Renal pelvis (tissue), 12 donors: ENCODE measurements at places on chromosomes 11 and 22.

GRCh38 chr11:132028380-132029240, 658.2 kb downstream of the NTM start:
- peak; percentile 70 for DNase-seq

DNA sequence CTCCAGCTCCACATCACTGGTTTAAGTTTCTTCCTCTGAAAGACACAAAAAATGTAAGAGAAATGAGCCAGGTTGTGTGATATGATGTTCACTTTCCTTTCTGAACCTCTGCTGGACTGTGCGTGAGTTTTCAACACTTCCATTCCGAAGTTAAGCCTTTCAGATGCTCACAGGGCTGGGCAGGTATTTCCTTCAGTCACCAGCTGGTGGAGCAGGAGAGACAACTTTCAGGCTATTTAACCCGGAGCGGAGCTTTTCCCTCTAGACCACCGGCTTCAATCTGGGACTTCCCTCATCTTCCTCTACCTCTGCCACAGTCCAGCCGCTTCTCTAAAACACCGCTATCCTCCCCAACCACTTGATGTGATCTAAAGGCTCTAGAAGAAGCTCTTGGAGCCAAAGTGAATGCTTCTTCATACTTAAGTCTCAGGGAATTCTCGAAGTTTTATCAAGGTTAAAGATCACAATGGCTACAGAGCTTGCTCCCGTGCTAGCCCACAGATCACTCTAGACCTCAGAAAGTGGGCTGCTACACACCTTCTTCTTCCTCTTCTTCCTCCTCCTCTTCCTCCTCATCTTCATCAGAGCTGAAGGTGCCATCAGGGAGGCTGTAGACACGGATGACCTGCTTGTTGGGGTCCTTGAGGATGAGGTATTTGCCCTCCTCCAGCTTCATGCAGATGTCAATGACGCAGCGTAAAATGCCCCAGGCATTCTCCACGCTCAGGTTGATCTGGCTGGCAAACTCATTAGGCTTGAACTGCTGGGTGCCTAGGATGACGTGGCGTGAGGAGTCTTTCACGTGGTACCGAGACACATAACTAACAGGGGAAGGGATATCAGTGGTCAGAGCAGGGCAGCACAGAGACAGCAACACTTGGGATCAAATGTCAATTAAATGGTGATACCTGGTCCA, 4.4 kb upstream of the FOXRED2 start:
- DNase-seq: peak; percentile 63

GRCh38 chr11:118060081-118060661, 16.7 kb upstream of the TMPRSS4 start:
- no peak for DNase-seq

GRCh38 chr11:1298695-1299492, 10.5 kb downstream of the TOLLIP start:
- DNase-seq: peak; percentile 70

- DNase-seq: peak; percentile 94
Observed at GRCh38 chr11:62705880-62706849, 1.1 kb downstream of the BSCL2 start.

GRCh38 chr22:39446239-39446721, 10.5 kb upstream of the MGAT3 start:
- no peak for DNase-seq

DNA sequence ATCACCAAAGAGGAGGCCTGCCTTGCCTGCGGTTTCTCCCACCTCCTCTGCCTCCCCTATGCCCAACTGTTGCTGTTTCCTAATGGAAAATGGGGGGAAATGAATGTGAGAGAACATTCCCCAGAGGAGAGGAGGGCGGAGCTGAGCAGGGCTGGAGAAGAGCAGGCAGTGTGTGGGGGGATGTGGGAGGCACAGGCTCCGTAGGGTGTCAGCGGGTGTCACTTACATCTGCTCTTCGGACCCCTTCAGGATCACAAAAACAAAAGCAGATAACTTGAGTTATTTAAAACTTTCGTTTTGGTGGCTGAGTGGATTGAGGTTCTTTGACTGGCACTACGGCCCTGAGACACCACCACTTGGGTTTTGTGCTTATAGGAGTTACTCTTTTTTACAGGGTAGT, 93.8 kb downstream of the CEP164 start:
- no peak for DNase-seq

DNA sequence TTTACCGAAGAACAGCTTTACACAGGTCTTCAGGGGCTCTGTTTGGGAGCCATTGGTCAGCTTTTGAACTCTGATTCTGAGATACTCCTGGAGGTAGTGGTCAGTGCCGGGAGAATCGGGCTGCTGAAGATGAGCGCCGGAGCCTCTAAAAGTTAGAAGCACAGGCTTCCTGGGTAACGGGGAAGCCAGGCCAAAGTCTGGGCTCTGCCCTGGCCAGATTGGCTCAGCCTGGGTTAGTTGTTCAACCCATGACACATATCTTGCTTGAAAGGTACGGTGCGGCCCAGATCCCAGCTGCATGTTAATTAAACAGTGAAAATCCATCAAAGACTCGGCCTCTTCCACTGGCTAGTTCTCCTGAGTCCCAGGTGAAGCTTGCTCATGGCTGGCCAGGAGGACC, 18.0 kb downstream of the PARVA start:
- no peak for DNase-seq

GRCh38 chr11:113176599-113177360, 137.6 kb upstream of the TTC12 start:
- DNase-seq: no peak

DNA sequence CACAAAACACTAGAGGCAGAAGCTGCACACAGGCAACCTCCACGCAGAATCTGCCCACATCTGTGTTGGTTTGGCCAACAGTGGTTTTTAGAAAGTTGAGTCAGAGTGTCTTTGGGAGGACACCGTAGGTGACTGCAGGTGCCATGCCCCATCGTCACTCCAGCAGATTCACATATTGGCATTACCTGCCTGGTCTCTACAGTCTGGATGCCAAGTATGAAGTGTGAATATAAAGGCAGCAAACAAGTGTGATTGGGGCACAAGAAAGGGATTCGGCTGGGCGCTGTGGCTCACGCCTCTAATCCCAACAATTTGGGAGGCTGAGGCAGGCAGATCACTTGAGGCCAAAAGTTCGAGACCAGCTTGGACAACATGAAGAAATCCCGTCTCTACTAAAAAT, 11.0 kb upstream of the FXYD2 start:
- DNase-seq: no peak
